GM06990 (cell line): ENCODE measurements at places on chromosomes 3 and 15.

DNA sequence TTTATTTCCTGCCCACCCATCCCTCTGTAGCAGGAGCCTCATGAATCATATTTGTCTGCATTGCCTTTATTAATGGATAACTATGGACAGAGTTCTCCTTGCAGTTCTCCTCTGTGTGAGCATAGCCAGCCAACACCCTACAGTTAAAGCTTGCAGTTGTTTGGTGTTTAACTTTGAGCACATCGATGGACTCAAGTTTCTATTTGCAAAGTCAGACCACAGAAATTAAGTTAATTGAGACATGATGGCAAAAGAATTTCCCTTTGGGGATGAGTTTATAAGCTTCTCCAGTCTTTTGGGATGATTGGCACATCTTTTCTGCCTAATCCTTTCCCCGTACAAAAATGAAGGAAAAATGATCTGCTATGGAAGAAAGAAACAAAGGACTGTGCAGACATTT is 398.9 kb upstream of the THBS1 start:
- DNase-seq: no peak

- no peak for DNase-seq
These were observed 253.8 kb upstream of the IGF1R start for GRCh38 chr15:98394546-98394945.

DNA sequence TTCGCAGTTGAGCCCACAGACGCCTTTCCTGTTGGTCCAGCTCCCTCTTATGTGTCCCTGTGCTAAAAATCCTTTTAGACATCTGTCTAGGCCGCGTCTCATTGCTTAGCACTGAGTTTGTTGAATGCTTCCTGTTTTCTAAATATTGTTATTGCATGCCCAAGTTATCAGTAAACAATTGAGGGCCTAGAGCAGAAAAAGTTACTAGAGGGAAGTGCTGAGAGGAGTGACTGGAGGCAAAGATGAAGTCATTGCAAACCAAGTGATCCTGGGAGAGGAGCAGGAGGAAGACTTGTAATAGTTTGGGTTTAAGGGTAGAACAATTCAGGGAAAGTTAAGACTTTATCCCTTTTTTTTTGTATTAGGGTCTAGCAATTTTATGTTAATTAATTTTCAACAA is 88.1 kb downstream of the DCUN1D1 start:
- no peak for DNase-seq

DNA sequence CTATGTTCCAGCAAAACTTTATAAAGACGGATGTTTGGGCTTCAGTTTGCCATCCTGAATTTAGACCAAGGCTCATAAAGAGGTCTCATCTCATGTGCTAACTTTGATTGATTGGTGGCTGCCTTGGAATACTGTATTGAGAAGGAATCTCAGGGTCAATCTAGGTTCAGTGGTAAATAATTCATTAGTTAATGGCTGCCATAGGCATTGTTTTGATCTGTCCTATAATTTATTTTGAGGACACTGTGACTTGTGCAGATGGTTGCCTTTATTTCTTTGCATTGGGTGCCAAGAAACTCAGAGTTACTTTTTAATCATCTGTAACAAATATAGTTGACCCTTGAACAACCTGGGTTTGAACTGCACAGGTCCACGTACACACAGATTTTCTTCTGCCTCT is 159.8 kb downstream of the B3GALNT1 start:
- no peak for DNase-seq

DNA sequence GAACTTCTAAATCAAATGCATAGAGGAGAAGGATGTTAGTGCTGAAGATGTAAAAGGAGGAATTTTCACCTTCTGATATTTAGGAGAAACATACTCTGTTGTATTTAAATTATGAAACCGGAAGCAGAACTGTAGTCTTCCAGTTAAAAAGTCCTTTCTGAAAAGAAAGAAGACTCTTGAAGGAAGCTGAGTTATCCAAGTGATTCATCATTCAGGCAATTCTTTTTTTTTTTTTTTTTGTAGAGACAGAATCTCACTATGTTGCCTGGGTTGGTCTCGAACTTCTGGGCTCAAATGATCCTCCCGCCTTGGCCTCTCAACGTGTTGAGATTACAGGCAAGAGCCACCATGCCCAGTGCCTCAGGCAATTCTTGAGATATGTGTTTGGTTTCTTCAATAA is 424.8 kb upstream of the TPM1 start:
- DNase-seq: no peak

GRCh38 chr3:106809623-106810299 is 567.5 kb upstream of the CCDC54 start:
- no peak for DNase-seq

DNA sequence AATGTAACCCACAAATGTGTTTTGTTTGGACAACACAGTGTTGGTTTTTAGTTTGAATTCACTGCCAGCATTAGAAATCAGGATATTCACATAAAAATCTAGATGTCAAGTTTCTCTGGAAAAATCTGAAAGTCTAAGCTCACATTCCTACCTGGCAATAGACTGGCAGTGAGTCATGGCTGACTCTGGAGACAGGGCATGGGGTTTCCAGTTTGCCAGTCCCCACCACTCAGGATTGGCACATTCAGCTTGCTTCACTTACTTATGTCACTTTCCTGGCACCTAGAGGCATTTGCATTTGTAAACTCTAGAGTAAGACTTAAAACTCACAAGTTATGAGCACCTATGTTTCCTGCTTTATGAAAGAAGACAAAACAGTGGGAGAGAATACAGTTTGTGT is 19.1 kb upstream of the SEC61A1 start:
- DNase-seq: no peak

- no peak for DNase-seq
These were observed 118.1 kb upstream of the LSAMP start for GRCh38 chr3:116563351-116563750.

- DNase-seq: no peak
These were observed 313.7 kb downstream of the GAP43 start for GRCh38 chr3:115937054-115937453.

- no peak for DNase-seq
These were observed 24.4 kb upstream of the ATP2B2 start for GRCh38 chr3:10529809-10530208.

DNA sequence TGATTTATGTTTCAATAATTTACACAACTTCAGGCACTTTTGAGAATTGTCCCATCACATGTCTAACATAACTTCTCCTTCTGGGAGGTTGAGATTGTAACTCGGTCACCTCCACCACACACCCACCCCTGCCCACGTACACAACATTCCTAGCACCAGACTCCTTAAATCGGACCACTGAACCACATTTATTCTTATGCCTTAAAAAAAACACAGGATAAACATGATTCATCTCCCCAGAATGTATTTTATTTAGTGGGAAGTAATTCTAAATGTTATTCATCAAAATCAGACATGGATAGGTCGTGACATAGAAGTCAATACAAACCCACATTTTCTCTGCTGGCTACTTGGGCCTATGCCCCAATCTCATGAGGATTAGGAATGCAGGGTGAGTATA is 3.0 kb downstream of the SNTN start:
- DNase-seq: no peak

GRCh38 chr3:50554553-50554952 is 13.0 kb downstream of the C3orf18 start:
- DNase-seq: no peak

GRCh38 chr3:123310741-123311140 is 109.0 kb downstream of the SEC22A start:
- no peak for DNase-seq

GRCh38 chr15:64400583-64400982 is 12.9 kb downstream of the TRIP4 start:
- no peak for DNase-seq

DNA sequence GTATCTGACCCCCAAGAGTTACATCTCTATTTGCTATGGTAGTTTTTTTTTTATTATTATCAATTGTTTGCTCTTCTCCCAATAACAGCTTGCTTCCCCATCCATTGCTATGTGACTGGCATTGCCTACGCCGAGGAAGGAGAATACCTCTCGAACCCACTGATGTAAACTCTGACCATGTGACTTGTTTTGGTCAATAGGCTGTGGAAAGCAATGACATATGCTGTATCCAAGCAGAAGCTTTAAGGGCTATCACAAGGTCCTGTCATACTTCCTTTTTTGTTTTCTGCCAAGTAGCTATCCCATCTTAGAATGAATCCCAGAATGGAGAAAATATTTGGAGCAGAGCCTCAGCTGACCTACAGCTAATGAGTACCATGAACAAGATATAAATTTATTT is 111.0 kb upstream of the FRMD4B start:
- no peak for DNase-seq

DNA sequence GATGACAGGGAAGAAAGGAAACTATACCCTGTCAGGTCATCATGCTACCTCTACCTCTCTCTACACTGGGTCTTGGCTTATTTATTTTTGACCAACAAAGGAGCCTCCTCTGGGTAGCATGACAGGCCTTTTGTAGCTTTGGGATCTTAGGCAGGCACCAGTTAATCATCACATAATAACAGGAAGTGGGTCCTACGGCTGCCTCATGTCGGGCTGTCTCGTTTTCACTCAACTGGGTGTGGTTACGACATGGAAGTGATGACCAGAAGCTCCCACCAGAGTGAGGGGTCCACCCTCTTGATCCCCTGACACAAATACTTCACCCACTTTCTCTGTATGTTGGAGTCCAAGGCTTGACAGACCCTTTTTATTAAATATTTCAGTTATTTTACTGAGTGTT is 105.3 kb downstream of the CD47 start:
- DNase-seq: peak; percentile 26

DNA sequence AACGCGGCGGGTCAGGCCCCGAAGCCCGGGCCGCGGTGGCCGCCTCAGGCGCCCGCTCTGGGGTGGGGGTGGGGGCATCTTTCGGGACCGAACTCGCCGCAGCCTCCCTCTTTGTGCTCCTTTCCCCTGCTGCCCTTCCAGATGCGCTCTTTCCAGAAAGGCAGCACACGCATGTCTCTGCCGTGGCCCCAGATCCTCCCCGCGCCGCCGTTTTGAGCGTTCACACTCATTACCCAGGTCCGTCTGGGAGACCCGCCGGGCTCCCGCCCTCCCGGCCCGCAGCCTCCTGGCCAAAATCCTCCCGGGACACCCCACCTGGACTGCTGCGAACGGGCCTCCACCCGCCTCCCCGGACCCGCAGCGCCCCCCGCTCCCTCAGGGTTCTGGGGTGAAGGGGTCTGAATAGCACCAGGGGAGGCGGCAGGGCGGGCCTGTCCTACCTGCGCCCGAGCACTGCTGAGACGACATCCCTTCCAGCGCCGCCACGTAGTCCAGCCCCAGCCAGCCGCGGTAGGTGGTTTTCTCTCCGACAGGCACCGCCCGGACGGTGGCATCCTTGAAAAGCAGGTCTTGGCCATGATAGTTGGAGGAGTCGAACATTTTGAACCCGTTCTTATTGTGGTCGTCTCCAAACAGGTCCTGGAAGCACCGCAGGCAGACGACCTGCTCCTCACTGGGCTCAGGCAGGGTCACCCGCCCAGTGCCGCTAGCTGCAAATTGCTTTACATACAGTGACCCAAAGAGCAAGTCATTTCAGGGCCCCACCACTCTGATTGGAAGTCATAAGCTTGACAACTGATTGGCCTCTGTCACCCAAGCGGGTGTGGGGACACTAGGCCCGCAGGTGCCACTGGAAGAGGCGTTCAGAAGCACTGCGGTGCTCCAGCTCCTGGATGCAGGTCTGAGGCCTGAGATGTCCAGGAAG is 25.9 kb downstream of the MELTF start:
- no peak for DNase-seq

DNA sequence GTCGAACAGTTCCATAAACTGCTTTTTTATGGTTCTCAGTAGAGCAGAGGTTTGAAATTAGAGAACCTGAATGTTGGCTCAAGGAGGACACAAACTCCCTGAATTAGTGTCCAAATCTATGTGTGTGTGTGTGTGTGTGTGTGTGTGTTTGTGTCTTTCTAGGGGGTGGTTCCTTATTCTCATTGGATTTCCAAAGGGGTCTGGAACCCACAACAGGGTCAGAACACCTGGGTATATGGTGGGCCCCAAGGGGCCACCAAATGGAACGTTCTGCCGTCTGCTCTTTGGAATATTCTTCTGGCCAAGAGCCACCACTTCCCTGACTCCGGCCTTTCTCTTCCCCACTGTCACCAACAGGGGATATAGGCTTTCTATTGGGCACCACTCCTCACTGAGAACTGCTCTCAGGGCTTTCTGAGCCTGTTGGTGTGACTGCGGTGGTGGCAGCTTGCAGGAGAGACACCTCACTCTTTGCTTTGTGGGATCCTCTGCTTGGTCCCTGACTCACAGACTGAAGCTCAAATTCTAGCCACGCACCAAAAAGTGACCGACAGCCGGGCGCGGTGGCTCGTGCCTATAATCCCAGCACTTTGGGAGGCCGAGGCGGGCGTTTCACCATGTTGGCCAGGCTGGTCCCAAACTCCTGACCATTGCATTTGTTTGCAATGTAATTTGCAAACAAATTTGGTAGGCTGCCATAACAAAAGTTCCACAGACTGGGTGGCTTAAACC is 47.5 kb upstream of the IDH2 start:
- DNase-seq: no peak

DNA sequence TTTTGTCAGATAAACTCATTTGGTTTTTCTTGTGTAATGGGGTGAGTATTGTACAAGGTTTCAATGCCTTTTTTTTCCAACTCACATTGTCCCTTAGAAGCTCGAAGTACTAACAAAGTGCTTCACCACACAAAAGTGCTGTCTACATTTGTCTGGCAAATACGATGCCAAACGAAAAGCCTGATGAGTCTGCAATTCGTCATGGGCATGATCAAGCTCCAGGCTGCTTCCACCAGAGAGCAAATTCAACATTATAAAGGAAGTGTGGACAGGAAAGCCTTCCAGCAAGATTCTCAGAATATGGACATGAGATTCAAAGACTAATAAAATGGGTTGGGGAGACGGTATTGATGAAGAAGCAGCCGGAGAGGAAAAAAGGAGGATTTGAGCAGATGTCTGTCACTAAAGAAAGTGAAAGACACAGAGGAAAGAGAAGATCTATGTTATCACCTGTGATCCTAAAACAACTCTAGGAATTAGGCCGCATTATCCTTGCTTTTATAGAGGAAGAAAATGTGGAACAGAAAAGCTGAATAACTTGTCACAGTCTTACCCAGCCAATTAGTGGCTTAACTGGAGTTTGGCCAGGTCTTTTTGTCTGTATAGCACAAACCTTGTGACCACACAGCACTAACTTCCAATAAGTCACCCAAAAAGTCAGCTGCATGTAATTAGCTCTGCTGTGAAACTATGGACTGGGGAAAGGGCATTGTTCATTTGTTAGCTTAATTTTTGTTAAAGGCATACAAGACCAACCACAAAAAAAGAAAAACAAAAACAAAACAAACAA is 494.8 kb downstream of the FHIT start:
- DNase-seq: no peak

DNA sequence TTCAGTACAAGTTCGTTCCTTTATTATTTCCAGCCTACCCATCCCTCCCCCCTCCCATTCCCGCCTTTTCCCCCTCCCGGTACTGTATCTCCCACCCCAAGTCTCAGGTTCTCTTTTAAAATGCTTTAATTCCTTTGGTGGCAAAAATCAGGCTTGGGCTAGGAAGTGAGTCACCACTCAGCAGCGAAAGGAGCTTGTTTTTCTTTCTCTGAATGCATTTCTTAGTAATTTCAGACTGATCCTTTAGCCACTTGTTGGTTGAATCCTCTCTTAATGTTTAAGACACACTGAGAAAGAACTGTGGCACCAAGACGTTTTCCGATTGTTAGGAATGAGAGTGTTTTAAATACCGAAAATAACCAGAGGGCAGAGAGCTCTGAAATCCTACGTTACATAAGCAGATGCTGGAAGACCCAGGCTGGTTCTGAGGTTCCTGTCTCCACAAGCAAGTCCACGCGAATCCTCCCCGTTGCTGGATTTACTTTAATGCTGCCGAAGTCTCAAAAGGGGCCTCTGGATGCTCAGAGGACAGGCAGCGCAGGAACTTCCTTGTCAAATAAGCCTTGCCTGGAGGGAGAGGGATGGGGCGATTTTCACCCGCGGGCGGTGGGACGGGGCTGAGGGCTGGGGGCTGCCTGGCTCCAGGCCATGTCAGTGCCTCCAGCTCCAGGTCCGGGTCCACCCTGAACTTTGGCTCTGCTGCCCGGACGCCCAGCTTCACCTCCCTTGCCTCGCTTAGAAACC is 854 bp upstream of the COL8A1 start:
- no peak for DNase-seq
